ENCODE measurements at places on chromosomes 7 and 10. TPM values are rescaled to one million over a fixed set of nuclear protein-coding genes. Genes with fewer than 3 reads are reported as not detected.

DNA sequence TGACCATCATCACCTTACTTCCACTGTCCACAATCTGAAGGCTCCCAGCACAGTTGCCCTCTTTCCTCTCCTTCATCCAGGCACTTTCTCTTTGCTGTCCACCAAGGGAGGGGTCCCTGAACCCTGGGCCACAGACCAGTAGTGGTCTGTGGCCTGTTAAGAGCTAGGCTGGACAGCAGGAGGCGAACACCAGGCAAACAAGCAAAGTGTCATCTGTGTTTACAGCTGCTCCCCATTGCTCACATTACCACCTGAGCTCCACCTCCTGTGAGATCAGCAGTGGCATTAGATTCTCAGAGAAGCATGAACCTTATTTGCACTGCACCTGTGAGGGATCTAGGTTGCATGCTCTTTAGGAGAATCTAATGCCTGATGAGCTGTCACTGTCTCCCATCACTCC lies 27.7 kb downstream of the FZD1 start:
- no peak for DNase-seq
- H3K4me3 ChIP-seq: no peak overlapping the region
- H3K36me3 ChIP-seq: no peaks in the 10 kb centered on the region
- H3K4me1 ChIP-seq: no peaks in the 10 kb centered on the region

- H3K4me1 ChIP-seq: no peaks in the 10 kb centered on the region
- no peaks in the 10 kb centered on the region for H3K36me3 ChIP-seq
- no peak overlapping the region for H3K4me3 ChIP-seq
- no peak for DNase-seq
- H3K27me3 ChIP-seq: no peaks in the 10 kb centered on the region
- no peak overlapping the region for H3K27ac ChIP-seq
These were observed 25.1 kb upstream of the NRBF2 start for GRCh38 chr10:63107943-63108437.

- no peak overlapping the region for H3K4me3 ChIP-seq
- no peak for DNase-seq
- H3K27me3 ChIP-seq: no peaks in the 10 kb centered on the region
- H3K4me1 ChIP-seq: no peaks in the 10 kb centered on the region
These were observed 124.8 kb downstream of the CD36 start for GRCh38 chr7:80763289-80763688.

DNA sequence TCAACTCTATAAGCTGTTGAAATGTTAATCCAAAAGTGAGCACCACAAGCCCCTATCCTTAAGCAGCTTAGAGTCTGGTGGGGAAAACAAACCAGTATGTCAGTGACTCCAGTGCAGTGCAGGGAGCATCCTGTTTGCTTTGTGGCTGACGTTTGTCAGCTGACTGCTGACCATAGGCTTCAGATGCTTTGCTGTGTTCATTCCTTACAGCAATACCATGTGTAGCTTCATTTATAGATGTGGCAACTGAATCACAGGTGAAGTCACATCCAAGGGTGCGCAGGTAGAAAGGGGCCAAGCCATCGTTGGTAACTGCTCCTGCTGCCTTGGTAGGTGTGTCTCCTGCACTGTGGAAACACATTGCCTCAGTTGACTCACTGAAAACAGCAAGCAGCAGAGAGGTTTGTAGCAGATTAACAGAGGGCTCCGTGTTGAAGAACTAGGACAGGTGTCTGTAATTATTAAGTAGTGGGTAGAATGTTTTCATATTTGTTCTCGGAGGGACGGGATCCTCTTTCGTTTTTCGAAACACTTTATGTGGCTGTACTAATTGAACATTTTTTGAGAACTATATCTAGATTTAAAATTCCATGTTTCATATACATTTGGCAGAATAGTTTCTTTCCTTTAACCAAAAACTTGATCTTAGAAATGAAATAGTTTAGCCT lies 2.0 kb downstream of the INSIG1 start:
- H3K4me3 ChIP-seq: peak overlapping the region; percentile 67
- H3K27ac ChIP-seq: peak overlapping the region; percentile 92
- H3K4me1 ChIP-seq: peaks cover 38% of the 10 kb centered on the region

DNA sequence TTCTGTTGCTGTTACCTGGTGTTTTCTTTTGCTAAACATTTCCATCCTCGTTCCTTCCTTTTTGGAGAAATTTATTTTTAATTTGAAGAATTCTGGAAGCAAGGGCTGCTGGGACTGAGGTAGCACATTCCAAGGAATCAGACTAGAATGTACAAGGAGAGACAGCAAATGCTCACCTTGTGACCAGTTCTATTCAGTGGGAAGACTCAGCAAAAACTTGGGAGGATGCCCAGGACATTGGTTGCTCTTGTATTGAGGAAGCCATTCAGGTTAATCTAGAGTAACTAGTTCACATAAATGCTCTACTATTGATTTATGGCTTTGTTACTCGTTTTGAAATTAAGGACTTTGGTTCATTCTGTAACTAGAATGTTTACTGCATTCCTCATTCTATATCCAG lies 11.3 kb downstream of the PLCE1 start:
- peaks cover 5% of the 10 kb centered on the region for H3K27me3 ChIP-seq
- H3K4me1 ChIP-seq: no peaks in the 10 kb centered on the region
- no peaks in the 10 kb centered on the region for H3K36me3 ChIP-seq
- DNase-seq: no peak
- no peak overlapping the region for H3K4me3 ChIP-seq
- H3K27ac ChIP-seq: no peak overlapping the region

DNA sequence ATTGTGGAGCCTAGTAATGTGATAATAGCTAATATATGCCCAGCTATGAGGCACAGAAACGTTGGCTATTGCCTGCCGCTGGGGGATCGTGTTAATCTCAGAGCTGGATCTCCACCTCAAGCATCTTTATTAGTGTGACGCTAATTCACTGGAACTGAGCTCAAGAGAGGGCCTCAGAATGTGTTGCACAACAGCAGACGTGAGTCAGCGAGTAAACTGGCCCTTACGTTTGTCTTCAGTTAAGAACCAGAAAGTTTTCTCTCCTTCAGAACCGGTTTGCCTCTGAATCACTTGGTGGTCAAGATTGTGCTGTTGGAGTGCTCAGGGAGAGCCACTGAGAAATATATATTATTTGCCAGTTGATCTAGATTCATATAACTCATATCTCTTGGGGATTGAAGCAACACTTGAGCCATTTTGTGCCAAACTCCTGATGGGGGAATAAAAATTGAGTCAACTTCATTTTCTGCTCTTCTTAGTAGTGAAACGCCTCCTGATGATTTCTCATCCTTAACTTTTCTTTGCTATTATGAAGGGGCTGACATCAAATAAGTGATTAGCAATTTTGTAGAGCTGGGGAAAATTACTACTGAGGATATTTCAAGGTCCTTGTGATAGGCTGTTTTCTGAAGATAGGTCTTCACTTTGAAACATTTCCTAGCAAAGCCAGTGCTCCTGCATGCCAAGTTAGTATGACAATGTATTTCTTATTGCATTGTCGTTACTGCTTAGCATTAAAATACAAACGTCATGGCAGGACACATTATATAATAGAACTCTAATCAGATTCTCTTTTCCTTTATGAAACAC lies 22.3 kb downstream of the BZW2 start:
- no peaks in the 10 kb centered on the region for H3K4me1 ChIP-seq
- H3K4me3 ChIP-seq: no peak overlapping the region
- no peaks in the 10 kb centered on the region for H3K36me3 ChIP-seq
- no peaks in the 10 kb centered on the region for H3K27me3 ChIP-seq
- no peak for DNase-seq

DNA sequence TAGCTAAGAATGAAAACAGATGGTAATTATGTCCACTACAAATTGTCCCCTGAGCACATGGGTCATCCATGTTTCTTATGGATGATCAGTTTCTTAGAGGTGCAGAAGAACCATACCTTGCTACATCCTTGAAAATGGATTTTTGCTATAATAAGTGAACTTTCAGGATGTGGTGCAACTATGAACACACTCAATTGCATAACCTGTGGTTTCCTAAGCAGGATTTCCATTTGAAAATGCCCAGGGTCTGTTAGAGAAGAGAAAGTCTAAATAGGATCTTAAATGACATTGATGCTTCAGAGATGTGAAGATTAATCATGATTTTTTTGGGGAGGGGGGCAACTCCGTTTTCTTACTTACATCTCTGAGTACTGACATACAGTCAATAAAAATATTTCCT lies 39.6 kb upstream of the CACNB2 start:
- H3K4me1 ChIP-seq: no peaks in the 10 kb centered on the region
- no peak overlapping the region for H3K4me3 ChIP-seq
- no peak for DNase-seq
- no peak overlapping the region for H3K27ac ChIP-seq
- no peaks in the 10 kb centered on the region for H3K27me3 ChIP-seq

GRCh38 chr10:122140941-122141623 lies 130.0 kb upstream of the BTBD16 start:
- no peak overlapping the region for H3K4me3 ChIP-seq
- no peaks in the 10 kb centered on the region for H3K36me3 ChIP-seq
- no peaks in the 10 kb centered on the region for H3K4me1 ChIP-seq
- no peak for DNase-seq

- H3K27ac ChIP-seq: no peak overlapping the region
- H3K4me1 ChIP-seq: no peaks in the 10 kb centered on the region
- no peaks in the 10 kb centered on the region for H3K36me3 ChIP-seq
- no peak for DNase-seq
These were observed 45.3 kb upstream of the SP8 start for GRCh38 chr7:20831956-20832355.

ERVW-1 gene
- not detected for polyA plus RNA-seq

ABCF2 gene
- 36.7 TPM for polyA plus RNA-seq

PARD3 gene
- not detected for polyA plus RNA-seq

GSAP gene
- polyA plus RNA-seq: 11.9 TPM

TMEM270 gene
- not detected for polyA plus RNA-seq
